HS-27A (cell line): ENCODE measurements at places on chromosomes 1 and 21.

DNA sequence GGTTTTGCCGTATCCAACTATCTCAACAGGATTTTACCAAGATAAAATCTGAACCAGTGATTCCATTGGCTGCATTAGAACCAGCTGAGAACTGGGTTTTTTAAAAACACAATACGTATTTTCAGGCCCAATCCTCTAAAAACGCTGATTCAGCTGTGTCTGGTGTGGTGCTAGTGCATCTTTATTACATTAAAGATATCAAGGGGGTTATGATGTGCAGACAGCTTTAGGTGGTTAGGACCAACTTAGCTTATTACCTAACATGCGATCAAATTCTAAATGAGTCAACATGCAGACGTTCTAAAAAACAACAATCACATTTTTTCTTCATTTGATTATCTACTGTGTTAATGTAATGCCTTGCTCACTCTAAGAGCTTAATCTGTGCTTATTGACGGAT, 32.0 kb upstream of the EXO1 start:
- no peak for DNase-seq

DNA sequence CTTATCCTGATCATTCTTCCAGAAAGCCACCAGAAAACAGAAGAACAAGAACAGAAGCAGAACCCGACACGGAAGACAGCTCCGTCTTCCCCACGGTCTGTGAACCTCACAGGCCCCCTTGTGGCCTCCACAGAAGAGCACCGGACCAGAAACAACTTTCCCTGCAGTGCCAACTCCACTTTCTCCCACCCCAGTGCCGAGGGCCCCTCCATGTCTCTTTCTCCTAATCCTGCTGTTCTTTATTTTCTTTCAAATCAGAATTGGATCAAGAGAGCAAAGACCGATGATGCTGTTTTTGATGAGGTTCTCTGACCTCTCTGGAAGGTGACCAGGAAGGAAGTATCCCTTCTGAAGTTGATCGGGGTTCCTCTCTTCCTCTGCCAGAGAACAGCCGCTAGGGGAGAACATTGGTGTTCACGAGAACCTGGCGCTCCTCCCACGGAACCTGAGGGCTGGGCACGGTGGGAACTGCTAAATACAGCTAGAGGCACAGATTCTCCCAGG, 58.9 kb upstream of the CTTNBP2NL start:
- peak; percentile 34 for DNase-seq

- peak; percentile 8 for DNase-seq
These were observed 316.9 kb downstream of the VAV3 start for GRCh38 chr1:107648071-107648470.

GRCh38 chr1:47711848-47712492, 274.1 kb downstream of the FOXD2 start:
- DNase-seq: no peak

- DNase-seq: peak; percentile 73
These were observed 68.3 kb downstream of the DHRS3 start for GRCh38 chr1:12549460-12550349.
